ENCODE measurements at places on chromosomes 6 and 20. TPM values are rescaled to one million over a fixed set of nuclear protein-coding genes. Genes with fewer than 3 reads are reported as not detected.

DNA sequence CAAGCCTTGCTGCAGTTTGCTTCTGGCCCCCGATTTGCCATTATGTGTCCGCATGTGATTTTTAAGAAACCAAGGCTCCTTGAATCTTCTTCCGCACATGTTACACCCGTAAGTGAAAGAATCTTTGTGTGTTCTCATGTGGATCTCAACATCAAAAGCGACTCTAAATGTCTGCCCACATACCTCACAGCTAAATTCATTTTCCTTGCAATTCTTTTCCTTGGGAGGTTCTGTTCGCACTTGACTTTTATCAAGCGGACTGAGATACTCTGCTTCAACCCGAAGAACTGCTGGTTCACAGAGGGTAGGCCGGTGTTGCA is 11.4 kb downstream of the ZNF217 start:
- no peak for DNase-seq

- no peak for DNase-seq
These were observed 28.4 kb downstream of the FBXO5 start for GRCh38 chr6:152954443-152954842.

- DNase-seq = peak; percentile 52
These were observed 2.1 kb downstream of the SLC35B2 start for GRCh38 chr6:44255105-44255808.

- no peak for DNase-seq
These were observed 77.3 kb downstream of the GRM4 start for GRCh38 chr6:34068462-34069044.

- DNase-seq = no peak
These were observed 263.9 kb upstream of the JARID2 start for GRCh38 chr6:14981960-14982359.

GRCh38 chr20:36030149-36030548 is 61.8 kb downstream of the CNBD2 start:
- DNase-seq = no peak

ALDH5A1 gene
- total RNA-seq = 14.6 TPM

HTR1B gene
- not detected for total RNA-seq

GRCh38 chr20:5927749-5928462 is 22.4 kb downstream of the TRMT6 start:
- no peak for DNase-seq

- DNase-seq = no peak
These were observed 5.7 kb downstream of the CDC40 start for GRCh38 chr6:110185879-110186278.

FABP7 gene
- total RNA-seq = not detected

- DNase-seq = no peak
These were observed 76.0 kb upstream of the ADTRP start for GRCh38 chr6:11854408-11855165.

- no peak for DNase-seq
These were observed 20.1 kb downstream of the KCNK17 start for GRCh38 chr6:39294133-39294532.

SLC12A5 gene
- total RNA-seq = 0.34 TPM

- DNase-seq = no peak
These were observed 3.2 kb downstream of the SLC17A9 start for GRCh38 chr20:62955519-62956386.

ANKEF1 gene
- 1.8 TPM for total RNA-seq

GRCh38 chr20:51162015-51162414 is 139.1 kb upstream of the KCNG1 start:
- DNase-seq = no peak

DNA sequence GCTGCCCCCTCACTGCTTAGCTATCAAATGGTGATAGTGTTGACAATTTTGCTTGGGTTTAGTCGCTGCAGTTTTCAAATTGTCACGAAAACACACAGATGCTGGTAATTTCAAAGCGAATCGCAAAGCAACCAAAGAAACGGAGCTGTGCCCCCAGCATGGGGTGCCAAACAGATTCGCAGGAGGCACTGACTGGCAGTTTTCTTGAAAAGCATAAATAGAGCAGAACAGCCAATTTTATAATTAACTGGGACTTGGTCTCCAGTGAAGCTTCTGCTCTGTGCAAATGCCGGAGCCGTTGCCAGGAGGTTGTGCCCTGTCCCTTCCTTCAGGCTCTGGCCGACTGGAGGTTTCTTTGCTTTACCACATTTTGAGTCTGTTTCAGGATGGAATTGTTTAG is 18.8 kb downstream of the ARHGAP40 start:
- DNase-seq = no peak

HLA-DRA gene
- 2.2 TPM for total RNA-seq

SYCP2L gene
- 0.39 TPM for total RNA-seq

DNA sequence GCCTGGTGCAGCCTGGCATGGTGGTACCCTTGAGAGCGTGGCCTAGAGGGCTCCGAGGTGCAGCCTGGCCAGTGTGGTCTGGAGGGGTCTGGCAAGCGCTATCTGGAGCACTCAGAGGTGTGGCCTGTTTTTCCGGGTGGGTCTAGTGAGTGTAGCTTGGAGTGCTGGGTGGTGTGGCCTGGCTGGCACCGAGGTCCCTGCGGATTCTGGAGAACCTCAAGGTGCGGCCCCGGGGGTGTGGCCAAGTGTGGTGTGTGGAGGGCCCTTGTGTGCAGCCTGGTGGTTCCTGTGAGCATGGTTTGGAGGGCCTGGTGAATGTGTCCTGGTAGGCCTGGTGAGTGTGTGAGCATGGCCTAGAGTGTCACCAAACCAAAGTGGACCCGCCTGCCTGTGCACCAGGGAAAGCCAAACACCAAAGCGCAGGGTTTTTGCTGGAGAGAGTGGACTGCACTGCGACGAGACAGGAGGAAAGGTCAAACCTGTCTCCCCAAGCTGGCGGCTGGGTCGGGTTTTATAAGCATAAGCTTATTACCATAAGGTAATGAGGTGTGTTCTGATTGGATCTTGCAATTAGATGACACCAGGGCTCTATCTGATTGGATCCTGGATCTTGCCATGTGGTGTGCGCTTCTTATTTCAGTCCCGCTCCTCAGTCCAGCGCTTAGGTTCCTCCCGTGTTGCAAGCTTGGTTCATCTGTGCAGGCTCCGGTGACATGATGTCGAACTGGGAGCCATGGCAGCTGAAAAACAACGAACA is 35.7 kb downstream of the IGF2R start:
- DNase-seq = no peak

DNA sequence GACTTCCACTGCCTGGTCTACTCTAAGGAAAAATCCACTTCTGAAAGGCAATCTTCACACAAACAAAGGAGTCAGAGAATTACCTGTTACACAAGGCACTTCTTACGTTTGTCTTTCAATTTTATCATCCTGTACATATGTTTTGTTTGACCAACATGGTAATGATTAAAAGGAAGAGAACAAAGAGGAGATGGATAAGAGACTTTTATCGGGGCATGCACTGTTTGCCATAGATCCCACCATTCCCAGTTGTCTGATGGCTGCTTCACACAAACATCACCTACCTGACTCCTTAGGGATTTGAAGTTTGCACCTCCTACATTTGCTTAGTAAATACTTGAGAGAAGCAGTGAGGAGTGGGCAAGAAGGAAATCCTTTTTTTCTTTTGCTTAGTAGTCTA is 87.1 kb downstream of the BFSP1 start:
- DNase-seq = no peak

- DNase-seq = no peak
These were observed 119.6 kb downstream of the SCML4 start for GRCh38 chr6:107704347-107705013.

DNA sequence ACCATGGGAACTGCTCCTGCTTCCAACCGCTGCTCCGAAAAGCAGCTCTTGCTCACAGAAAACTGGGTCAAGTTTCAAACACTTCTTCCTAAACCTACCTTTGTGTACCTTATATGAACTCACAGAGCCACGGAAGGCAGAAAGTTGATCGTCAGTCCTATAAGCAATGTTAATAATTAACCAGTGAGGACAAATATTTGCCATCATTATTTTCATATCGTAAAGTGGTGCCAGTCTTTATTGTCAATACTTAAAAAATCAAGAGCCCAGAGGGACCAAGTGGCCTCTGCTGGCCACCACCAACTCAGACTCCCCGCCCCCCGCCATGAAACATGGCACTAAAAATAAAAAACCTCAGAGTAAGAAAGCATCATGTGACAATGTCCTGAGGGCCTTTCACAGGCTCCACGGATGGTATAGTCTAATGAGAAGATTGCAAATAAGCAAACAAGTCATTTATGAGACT is 9.1 kb upstream of the PBOV1 start:
- DNase-seq = no peak

DNA sequence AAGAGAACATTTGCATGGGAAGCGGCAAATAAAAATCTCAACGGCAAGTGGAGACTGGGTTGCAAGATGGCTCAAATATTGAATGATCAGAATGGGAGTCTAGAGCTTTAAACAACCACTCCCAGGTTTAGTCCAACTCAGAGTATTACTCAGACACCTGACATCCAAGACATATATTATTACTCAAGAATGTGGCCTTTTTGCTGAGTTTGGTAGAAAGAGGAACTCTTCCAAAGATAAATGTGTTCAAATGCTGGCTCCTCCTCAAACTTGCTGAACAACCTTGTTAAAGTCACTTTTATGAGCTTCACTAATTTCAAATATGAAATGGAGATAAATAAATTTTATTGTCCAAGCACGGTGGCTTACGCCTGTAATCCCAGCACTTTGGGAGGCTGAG is 77.8 kb downstream of the ESR1 start:
- no peak for DNase-seq

DNA sequence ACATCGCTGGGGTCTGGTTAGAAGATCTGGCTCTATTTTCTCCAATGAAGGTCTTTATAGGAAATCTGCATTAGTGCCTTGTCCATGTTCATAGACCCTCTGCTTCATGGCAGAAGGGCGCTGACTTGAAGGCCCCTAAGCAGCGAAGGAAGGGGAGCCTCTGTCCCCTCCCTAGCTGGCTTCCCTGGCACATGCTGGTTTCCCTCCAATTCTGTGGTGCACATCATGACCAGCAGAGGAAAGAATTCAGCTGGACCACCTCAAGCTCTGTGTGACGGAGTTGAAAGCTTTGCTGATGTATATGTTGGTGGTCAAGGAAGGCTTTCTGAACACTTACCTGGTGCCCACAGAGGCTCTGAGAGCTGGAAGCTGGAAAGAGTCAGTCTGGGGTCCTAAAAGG is 129.7 kb upstream of the MYLIP start:
- no peak for DNase-seq

DNA sequence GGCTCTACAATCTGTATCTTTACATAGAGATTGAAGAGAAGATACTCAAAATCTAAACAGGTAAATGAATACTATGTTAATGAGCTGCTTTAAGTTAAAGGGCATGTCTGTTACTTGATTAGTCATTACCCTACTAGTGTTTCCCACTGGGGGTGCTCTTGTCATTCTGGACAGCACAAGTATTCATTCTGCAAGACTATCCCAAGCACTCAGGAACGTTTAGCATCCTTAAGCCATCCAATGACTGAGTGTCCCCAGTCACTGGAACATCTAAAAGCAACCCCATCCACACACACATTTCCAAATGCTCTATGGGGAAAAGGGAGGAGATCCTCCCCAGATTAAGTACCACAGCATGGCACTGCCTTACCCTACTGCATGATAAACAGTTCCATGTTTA is 25.7 kb downstream of the EZR start:
- no peak for DNase-seq

SHLD1 gene
- 11.2 TPM for total RNA-seq

RCAN2 gene
- not detected for total RNA-seq

ADTRP gene
- 33.5 TPM for total RNA-seq

DNA sequence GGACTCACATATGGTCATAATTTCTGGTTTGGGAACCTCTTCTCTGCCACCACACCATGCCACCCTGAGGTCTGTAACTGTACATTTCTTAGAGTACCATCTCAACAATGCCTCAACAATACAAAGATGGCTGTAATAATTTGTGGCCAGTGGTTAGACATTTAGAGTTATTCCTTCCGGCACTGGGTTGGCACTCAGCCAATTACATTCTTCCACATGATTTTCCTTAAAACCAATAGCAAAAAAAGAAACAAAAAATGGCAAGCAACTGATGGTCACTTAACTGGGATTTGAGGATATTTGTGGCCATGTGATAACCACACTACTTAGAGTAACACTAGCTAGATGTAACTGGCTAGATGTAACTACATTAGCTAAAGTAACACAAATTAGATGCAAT is 79.9 kb downstream of the SEL1L2 start:
- no peak for DNase-seq

GNAS-AS1 gene
- 3.0 TPM for total RNA-seq

DNA sequence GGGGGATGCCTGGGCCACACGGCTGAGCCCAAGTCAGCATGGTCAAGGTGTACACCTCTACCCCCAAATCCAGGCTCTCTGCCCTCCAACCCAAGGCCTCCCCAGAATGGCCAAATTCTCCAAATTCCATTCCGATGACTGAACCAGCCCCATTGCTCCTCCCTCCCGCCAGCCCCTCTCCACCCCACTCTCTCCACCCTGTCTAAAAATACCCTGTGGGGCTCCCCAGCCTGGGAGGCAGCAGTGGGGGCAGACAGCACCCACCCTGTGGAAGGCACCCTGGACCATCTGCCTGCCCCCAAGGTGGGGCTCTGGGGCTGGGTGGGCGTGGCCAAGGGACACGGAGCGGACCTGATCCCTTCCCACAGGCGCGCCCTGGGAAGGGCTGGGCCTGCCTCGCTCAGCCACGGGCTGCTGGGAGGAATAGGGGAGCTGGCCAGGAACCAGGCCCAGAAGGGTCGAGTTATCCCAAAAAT is 11.4 kb downstream of the TEAD3 start:
- no peak for DNase-seq

CLPSL2 gene
- total RNA-seq = not detected

DNA sequence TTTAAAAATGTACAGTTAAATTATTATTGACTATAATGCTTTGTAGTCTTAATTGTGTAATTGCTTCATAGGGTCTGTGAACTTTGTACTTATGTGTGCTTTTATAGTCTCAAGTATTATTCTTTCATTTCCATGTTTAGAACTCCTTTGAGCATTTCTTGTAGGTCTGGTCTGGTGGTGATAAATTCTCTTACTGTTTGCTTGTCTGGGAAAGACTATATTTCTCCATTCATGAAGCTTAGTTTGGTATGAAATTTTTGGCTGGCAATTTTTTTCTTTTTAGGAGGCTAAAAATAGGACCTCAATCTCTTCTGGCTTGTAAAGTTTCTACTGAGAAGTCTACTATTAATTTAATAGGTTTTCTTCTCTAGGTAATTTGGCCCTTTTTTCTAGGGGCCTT is 67.4 kb downstream of the CCDC170 start:
- no peak for DNase-seq

PPP1R18 gene
- 184 TPM for total RNA-seq

TSHZ2 gene
- total RNA-seq = 91.0 TPM
